ENCODE measurements at places on chromosomes 4 and X.

DNA sequence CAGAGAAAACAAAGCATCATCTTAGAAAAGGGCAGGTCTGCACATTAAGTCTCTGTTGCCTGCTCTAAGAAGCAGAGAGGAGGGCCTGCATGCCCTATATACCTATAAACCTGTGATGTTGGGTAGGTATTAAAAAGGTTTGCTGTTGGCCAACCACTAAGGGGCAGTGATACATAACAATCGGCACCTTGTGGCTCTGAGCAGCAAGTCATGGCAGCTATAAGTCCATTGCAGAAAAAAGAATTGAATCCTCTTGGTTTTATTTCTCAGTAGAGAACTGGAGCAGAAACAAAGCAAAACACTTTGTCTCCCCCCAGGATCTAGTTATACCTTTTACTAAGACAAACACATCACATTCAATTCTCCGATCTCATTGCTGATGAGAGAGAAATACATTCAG lies 1364.4 kb downstream of the STIM2 start:
- DNase-seq, result peak; percentile 23

- DNase-seq, result no peak
These were observed 221.1 kb downstream of the BMPR1B start for GRCh38 chr4:94978904-94979303.

GRCh38 chr4:176830971-176831370 lies 38.2 kb upstream of the VEGFC start:
- no peak for DNase-seq

DNA sequence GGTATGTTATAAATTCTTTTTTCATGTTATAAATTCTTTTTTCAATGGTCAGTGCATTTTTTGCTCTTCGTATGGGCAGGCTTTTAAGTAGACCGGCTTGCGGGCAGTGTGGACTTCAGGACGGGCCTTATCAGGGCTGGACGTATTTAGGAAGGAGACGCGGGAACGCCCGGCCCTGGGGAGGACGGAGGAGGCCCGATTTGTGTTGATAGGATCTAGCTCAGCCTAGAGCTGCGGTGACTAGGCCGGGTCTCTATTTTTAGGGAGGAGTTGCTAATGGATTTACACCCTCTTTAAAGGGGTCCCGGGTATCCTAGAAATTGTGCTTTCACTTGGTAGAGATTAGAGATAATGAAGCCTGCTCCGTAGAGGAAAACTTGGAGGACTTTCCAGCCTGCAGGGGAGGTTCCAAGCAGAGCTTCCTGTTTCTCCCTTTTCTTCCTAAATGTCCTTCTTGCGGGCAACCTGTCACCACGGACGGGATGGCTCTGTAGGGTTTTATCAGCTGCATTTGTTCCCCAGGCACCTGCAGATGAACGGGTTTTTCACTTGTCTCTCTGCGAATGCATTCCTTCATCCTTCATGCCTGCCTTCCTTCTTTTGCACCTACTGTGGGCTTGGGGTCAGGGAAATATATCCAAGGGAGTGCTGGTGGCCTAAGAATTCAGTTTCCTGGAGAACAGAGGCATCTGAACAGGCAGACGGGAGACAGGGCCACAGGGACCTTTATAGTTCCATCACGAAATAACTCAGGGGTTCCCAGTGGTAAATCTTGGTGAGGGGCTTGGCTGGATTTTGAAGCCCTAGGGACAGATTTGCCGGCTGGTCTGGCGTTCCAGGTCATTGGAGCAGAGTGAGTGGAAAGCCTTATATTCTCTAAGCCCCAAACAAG lies 1.4 kb downstream of the CD99 start:
- DNase-seq, result peak; percentile 72

DNA sequence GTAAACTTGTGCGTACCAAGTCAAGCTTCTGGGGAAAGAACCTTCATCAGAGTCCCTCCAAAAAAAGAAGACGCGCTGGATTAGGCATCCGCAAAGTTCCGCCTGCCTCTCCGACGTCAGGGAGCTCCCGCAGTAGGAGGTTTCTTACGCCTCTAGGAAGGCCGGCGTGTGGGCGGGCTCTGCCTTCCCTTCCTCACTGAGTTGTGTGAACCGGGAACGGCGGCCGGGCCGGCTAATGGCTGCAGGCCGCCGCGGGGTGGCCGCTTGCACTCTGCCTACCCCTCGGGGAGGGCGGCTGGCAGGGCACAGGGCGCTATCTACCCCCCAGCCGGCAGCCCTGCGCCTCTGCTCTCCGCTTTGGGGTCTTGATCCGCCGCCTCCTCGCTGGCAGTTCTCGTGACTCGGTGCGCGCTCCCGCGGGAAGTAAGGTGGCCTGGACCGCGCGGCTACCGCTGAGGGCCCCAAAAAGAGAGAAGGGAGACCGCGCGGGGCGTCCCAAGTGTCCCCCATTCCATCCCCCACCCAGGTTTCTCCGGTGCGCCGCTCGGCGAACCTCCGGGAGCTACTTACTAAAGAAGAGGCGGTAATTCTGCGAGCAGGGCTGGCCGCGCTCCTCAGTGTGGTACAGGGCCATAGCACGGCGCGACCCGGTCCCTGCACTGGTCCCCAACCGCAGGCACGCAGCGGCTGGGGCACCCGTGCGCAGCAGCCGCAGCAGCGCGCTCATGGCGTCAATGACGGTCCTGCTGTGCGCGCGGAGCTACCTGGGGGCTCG lies at the start of gene PPA2:
Gene PPA2 (minus strand): TSS at position 739 of the 775 bp plus-strand sequence. CDS start 12 bp downstream, at position 727.
- DNase-seq, result peak; percentile 87

- DNase-seq, result no peak
These were observed 32.4 kb upstream of the MGST2 start for GRCh38 chr4:139633195-139633594.

DNA sequence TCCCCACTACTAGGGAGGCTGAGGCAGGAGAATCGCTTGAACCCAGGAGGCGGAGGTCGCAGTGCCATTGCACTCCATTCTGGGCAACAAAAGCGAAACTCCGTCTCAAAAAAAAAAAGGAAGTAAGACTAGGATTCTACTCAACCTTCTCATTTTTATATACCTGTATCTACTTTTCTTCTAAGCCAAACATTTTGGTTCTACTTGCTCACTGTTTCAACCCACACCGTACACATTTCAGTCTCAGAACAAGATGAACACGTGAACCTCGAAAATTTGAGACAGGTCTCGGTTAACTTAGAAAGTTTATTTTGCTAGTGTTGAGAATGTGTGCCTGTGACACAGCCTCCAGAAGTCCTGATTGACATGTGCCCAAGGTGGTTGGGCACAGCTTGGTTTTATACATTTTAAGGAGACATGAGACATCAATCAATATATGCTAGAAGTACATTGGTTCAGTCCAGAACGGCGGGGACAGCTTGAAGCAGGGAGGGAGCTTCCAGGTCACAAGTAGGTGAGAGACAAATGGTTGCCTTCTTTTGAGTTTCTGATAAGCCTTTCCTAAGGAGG lies 3.7 kb downstream of the ADD1 start:
- DNase-seq, result no peak

- no peak for DNase-seq
These were observed 100.5 kb downstream of the NFKB1 start for GRCh38 chr4:102601586-102602227.

- DNase-seq, result peak; percentile 72
These were observed 42.7 kb downstream of the ASMT start for GRCh38 chrX:1657367-1658070.

GRCh38 chrX:101482296-101482695 lies 3.0 kb upstream of the ARMCX4 start:
- DNase-seq, result no peak

DNA sequence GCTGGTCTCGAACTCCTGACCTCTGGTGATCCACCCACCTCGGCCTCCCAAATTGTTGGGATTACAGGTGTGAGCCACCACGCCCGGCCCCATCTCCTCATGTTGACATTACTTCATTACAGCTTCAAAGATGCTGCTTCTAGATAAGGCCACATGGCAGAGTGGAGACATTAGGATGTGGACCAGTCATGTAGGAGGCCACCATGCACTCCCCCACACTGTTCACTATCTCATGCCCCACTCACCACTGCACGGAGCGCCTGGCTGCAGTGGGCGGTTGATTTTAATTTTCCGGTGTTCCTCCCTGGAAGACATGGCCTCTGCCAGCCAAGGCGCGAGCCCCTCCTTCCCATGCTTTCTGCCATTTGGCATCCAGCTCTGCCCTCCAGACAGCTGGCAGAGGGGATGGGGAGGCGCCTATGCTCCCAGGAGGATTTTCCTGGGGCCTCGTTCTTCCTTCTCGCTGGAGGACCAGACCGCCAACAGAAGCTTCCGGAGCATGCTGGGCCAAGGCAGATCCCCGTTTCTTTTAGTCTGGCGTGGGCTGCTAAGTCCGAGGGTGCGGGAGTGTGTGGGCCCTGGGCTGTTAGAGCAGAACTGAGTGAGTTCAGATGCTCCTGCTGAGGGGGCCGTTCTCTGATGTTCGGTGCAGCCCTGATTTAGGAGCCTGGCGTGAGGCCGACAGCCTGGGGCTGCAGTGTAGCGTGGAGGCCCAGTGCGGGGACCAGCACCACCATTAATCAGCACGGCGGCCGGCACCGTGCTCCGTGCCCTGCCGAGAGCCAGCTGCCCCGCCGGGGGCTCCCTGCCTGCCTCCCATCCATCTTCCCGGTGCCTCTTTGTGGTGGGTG lies 93.1 kb downstream of the SORCS2 start:
- no peak for DNase-seq

DNA sequence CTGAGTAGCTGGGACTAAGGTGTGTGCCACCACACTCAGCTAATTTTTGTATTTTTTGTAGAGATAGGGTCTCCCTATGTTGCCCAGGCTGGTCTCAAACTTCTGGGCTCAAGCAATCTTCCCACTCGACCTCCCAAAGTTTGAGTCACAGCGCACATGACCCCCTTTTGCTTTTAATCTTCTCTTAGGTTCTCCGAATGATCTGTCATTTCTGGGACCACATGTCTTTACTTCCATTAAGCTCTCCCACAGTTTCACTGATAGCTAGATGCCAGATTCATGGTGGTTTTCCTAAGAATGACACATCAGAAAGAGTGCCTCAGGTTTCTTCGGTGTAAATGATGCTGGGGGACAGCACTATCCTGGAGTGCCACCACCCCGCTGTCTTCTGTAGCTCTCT lies 17.9 kb downstream of the PRKX start:
- no peak for DNase-seq

GRCh38 chr4:119281393-119281792 lies 40.5 kb downstream of the FABP2 start:
- DNase-seq, result no peak

DNA sequence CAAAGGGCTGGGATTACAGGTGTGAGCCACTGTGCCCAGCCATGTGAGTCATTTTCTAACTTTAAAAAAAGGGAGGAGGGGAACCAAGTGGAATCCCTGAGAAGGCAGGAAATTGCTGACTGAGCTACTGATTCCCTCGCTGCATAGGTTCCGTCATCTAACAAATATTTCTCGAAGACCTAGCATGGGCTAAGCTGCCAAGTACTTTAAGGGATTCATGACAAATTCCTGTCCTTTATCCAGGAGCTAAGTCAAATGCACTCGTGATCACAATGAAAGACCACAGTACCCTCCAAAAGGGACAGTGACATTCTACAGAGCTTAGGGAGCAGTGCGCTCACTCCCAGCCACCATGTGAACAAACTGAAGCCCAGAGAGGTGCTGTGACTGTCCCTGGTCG lies 33.2 kb upstream of the MAN2B2 start:
- no peak for DNase-seq

- no peak for DNase-seq
These were observed 488.5 kb downstream of the IL15 start for GRCh38 chr4:142124874-142125273.

GRCh38 chr4:112170451-112170993 lies 25.3 kb downstream of the FAM241A start:
- DNase-seq, result no peak

DNA sequence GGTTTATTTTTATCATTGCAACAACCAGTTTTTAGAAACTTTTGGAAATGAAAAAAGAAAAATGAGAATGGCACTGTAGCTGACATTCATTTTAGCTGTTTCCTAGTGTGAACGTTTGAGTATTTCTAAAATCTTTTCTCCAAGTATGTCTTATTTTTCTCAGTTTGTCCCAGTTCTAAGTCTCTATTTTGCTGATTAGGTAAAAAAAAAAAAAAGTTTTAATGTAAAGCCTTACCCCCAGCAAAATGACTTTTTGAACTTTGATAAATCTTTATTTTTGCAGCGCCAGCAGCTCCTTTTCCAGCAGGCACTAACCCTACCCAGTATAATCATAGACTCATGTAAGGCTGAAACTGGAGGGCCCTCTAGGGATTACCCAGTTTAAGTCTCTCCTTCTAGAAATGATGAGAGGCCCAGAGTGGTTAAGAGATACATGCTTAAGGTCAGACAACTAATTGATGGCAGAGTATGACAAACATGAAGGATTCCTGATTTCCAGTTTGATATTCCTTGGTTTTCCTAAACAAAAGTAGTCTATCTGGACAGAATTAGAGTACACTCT lies 84.3 kb upstream of the SLC4A4 start:
- no peak for DNase-seq

DNA sequence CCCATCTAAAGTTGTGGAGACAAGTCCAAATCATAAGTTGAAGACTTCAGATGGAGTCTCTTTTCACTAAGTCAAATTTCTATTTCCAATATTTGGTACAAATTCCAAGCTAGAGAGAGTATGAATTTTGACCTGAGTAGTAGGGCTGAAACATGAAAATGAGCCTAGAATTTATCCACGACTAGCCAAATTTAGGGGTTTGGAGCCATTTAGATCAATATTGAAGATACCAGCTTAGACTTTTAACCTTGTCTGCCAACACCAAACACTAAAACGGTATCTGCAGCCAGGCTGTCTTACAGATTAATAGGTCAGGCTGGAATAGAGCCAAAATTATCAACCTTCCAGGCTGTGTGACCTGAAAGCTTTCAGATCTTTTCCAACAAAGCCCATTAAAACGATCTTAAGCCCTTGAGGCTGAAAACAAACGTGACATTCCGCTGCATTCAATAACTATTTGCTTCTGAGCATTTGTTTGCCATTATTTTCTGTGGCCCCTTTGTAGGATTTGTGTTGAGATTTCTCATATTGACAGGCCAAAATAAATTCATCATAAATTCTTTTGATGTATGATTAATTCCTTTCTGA lies 268.7 kb upstream of the DKK2 start:
- no peak for DNase-seq

- no peak for DNase-seq
These were observed 290.0 kb upstream of the DIAPH2 start for GRCh38 chrX:96394598-96394997.

DNA sequence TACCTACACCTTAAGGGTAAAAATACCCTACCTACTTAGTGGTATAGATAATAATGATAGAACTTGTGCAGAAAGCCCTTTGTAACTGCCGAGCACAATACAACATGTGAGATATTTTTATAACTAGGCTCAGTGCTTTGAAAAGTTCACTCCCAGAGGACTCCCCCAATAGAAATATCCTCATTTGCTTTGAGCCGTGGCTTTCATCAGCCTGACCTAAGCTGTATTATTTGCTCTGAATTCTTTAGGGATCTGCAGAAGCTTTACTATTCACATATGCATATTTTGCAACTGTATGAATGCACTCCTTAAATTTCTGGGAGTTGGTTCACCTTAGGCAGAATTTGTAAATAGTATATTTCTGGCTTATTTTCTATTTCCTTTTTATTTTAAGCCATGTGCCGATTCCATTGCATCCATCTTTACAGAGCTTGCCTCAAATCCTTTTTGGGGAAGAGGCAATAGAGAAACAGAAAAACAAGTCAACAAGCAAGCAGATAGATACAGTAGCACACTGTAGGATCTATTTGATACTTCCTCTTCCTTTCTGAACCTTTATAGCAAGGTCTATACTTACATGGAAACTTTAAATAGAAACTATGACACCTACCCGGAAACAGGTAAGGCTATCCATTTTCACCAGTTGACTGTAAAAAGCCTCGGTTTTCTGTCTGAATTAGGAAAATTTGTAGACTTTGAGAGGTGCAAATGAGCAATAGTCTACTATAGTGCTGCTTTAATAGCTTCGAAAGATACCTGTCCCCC lies 242.5 kb upstream of the VCX3A start:
- no peak for DNase-seq
